ENCODE measurements at places on chromosomes 4 and X.

DNA sequence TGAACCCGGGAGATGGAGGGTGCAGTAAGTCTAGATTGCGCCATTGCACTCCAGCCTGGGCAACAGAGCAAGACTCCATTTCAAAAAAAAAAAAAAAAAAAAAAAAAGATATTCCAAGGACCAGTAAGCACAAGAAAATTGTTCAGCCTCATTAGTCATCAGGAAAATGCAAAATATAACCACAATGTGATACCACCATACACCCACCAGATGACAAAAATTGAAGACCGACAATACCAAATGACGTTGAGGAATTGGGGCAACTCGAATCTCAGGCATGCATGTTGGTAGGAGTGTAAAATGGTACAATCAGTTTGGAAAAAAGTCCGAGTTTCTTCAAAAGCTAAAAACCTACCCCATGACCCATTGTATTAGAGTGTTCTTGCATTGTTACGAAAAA, 130.2 kb upstream of the FAM9B start:
- DNase-seq, result no peak

- DNase-seq, result no peak
Measured at GRCh38 chrX:115968436-115969252, 201.9 kb upstream of the AGTR2 start.

- DNase-seq, result no peak
Measured at GRCh38 chr4:47741200-47741599, 96.7 kb downstream of the CORIN start.

GRCh38 chr4:37666625-37667071, 19.5 kb downstream of the RELL1 start:
- DNase-seq, result peak; percentile 37

- no peak for DNase-seq
Measured at GRCh38 chr4:61210186-61210939, 10.2 kb downstream of the ADGRL3 start.

DNA sequence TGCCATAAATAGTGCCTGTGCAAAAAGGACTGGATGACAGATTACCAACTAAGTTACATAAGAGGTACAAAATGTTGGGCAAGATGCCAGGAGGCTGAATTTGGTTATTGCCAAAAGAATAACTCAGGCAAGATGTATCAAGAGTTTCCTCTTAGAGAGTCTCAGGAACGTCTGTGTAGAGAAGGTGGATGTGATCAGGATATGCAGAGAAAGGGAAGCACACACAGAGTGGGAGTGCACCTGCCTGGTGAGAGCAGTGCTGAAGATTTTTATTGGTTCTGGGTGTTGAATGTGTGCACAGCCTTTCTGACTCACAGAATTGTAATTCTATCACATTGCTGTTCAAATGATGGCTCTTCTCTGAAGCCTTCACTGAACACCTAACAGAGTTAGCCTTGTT, 156.8 kb upstream of the HS3ST1 start:
- no peak for DNase-seq

GRCh38 chr4:157314906-157315305, 94.4 kb downstream of the GRIA2 start:
- DNase-seq, result no peak

DNA sequence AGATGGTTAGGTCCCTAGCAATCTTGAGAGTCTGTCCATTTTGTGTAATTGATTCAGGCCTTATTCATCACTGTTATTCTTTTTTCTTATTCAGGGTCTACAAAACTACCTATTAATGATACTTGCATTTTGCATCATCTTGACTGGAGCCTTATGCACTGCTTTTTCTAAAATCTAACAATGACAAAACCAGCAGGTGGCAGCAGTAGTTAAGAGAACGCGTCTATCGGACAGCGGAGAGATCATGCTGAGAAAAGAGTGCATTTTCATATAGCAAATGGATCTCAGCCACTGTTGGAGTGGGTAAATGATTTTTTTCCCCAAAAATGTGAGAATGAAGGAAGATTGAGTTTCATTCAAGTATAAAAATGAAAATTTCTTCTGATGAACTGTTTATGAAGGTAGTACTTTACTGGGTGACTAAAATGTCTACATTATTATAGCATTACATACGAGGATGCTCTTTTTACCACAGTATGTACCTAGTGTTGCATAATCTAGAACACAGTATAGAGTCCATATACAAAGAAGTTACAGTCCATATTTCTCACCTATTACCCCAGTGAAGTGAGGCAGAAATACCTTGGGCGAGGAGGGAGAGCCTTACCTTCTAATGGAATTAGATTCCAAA, 43.2 kb downstream of the TMEM144 start:
- DNase-seq, result peak; percentile 18

- DNase-seq, result no peak
Measured at GRCh38 chr4:7811536-7812191, 128.0 kb downstream of the AFAP1 start.

DNA sequence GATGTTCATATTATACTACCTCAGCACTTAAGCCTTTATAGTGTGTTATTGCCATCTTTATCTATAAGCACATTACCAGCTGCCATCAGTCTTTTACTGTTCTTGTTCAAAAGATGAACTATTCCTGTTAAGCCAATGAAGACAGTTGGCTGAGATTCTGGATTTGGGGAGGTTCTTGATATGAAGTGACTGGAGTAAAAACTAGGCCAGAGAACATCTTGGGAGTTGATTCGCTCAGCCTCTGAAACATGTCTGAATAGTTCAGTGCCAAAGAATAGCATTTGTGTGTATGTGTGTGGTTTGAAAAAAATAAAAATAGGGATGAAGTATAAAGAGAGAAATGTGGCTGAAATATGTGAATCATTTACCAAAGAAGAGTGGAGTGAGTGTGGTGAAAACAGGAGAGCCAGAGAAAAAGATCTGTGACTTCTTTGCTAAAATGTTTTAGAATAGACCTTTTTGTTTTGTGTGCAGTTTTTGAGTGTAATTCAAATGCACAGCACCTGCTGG, 15.2 kb downstream of the EXOC1 start:
- no peak for DNase-seq

DNA sequence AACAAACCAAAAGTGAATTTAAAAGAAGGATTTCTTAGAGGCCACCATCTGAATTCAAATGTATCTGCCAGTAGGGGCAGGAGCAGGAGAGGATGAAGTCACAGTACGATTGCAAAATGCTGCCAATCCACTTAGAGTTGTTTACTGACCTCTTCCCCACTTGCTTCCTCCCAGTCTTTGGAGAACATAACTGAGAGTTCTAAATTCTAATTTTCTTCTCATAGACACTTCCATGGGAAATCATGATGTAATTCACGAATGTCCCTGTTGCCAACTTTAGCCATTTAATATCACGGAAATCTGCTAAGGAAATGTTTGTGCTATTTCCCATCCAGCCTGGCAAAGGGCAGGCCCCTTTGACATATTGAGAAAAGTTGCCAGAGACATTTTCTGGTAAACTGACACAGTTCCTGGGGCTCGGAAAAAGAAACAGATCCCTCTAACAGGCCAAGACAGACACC, 33.6 kb upstream of the NOCT start:
- DNase-seq, result no peak

GRCh38 chr4:100894339-100894870, 376.6 kb upstream of the EMCN start:
- DNase-seq, result no peak

- DNase-seq, result peak; percentile 1
Measured at GRCh38 chrX:107135049-107135964, 16.7 kb upstream of the RBM41 start.

- DNase-seq, result no peak
Measured at GRCh38 chr4:158071931-158072330, 100.9 kb downstream of the GASK1B start.

- no peak for DNase-seq
Measured at GRCh38 chr4:3215256-3215655, 33.7 kb upstream of the MSANTD1 start.

- no peak for DNase-seq
Measured at GRCh38 chr4:101224358-101225218, 122.7 kb downstream of the PPP3CA start.

- DNase-seq, result peak; percentile 8
Measured at GRCh38 chrX:8987672-8988250, 46.2 kb downstream of the FAM9B start.

DNA sequence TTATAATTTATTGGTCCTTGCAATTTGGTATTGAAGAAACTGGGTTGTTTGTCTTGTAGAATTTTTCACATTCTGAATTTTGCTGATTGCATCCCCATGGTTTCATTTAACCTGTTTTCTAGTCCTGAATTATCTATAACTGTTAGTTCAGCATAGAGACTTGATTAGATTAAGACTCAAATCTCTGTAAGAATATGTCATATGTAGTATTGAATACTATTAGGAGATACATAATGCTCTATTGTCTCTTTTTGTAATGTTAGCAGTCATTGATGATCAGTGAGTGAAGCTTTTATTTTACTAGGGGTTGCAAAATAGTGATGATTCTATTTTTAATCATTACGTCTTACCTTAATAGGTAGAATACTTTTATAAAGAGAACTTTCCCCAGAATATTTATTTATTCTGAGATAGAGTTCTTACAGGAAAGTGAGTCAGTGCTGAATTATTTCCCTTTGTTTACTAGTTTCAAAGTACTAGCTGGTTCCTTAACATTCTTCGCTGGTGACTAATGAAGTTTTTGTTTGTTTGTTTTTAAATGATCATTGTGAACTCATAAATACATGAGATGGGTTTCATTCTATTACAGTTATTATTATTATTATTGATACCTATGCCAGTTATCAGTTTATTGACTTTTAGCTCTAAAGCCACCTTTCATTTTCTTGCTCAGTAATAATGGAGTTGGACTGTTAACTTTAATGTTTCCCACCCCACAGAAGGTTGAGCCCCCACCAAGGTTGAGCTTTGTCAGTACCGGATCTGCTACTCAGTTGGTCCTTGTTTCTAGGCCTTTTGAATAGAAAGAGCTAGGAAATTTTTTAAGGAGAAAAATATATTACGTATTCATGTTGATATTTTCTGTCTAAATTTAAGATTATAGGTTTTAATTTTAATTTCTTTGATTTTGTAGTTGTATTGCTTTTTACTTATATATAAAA, 102.3 kb downstream of the LARP1B start:
- no peak for DNase-seq

DNA sequence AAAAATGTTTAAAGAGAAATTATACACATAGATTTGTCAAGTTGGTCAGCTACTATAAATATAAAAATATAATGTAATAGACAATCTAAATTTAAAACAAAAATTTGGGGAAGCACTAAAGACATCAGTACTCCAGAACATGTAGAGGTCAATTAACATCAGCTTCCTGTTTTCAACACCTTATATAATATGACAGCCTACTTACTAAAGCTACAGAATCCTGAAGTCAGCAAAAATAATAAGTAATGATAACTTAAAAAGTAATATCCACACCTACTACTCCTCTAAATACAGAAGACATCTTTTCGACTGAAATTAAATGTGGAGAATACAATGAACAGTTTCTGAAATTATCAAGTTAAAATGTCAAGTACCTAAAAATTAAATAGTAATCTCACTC, 118.6 kb downstream of the LRBA start:
- no peak for DNase-seq

GRCh38 chr4:79497001-79497400, 89.0 kb upstream of the GK2 start:
- no peak for DNase-seq

DNA sequence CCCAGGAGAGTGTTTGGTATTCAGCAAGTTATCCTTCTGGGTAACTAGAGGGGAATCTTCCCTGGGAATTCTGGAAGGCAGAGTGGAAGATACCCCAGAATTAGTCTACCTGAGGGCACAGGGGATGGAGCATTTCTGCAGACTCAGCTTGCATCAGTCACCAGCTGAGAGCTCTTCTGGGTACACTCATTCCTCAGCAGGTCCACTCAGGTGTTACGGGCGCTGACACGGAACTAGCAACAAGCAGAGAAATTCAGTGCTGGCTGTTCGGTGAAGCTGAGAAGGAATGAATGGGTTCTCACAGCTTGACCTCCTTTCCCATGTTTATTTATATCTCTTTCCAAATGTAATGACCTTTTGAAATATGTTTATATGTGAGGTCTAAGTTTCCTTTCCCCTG, 106.0 kb upstream of the PNPLA4 start:
- no peak for DNase-seq

DNA sequence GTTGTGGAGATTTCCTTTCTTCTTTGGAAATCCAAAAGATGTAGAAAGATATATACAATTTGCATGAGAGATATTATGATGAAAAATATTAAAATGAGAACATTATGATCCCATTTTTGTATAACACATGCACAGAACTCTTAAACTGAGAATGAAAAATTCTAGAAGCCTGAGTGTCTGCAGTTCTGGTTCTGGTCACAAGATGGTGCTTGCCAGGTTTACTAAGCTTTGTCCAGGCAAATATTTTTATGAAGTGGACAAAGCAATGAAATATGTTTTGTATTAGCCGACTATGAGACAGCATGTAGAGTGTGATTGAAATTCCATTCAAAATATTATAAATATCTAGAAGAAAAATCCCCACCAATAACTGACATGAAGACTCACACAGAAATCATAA, 2.2 kb downstream of the PWWP3B start:
- DNase-seq, result no peak

- no peak for DNase-seq
Measured at GRCh38 chr4:176210101-176210500, 14.7 kb upstream of the SPATA4 start.

GRCh38 chr4:128371876-128372275, 84.3 kb upstream of the PGRMC2 start:
- DNase-seq, result no peak

DNA sequence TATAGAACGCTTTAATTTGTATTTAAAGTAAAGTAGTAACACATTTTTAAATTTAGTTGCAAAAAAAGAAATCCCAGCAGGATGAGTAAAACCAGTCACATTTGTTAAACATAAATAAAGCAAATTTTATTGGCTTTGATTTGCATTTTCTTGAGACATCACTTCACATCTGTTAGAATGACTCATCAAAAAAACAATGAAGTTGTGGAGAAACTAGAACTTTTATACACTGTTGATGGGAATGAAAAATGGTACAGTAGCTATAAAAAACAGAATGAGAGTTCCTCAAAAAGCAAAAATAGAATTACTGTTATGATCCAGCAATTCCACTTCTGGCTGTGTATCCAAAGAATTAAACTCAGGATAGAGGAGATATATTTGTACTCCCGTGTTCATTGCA, 454.0 kb upstream of the KLHL4 start:
- DNase-seq, result no peak

DNA sequence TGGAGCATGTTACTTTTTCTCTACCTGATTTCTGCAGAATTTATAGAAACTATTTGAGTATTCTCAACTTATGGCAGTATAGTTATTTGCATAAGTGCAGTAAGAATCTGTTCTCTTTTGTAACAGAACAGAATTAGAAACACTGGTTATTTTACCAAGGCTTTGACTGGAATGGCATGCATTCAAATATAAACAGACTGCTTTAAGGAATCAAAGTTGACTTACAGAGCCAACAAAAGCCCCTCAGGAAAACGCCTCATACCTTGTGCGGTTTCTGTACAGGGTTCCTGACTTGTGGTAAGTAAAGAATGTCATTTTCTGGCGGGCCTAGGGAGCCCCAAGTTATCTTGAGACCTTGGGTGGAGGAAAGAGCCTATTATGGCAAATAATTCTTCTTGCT, 97.1 kb downstream of the GPR143 start:
- DNase-seq, result no peak

GRCh38 chrX:148929686-148930085, 429.3 kb downstream of the AFF2 start:
- no peak for DNase-seq

- DNase-seq, result no peak
Measured at GRCh38 chr4:134490863-134491262, 289.3 kb upstream of the PABPC4L start.

Measured in activated naive CD8-positive, alpha-beta T cell treated with anti-CD3 and anti-CD28 coated beads for 36 hours (primary cell).